ENCODE measurements at places on chromosomes 5 and 9.

GRCh38 chr5:102720969-102721368 is 34.1 kb upstream of the PAM start:
- no peak for DNase-seq

DNA sequence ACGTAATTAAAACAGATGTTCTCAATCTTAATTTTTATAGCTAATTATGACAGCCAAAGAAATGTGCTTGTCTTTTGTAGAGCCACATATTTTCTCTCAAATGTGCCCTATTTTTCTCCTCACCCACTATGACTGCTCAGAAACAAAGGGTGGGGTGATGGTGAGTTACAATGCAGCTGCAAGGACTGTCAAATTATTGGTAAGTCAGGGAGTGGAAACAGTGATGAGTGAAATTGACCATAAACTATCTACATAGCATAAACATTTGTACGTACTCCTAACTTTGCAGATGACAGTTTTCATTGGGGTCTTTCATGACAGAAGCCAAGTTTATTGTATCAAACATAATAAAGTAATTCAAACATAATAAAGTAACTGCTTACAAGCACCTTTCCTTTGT is 215.9 kb downstream of the MCTP1 start:
- DNase-seq: no peak

DNA sequence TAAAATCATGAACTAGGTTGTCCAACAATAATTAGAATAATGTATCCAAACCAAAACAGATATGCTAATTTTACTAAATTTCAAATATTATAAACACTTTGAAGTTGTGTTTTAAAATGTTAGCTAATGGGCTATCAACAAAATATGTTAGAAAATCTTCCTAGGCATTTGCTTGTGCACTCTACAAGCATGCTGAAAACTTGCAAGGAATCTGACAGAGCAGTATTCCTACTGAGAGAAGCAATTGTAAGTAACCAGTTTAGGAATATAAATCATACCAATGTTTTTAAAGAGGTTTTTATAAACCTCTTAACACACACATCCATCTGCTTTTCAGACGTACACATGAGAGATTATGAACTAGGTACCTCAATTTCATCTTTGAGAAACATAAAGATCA is 228.4 kb upstream of the TBCA start:
- no peak for DNase-seq

DNA sequence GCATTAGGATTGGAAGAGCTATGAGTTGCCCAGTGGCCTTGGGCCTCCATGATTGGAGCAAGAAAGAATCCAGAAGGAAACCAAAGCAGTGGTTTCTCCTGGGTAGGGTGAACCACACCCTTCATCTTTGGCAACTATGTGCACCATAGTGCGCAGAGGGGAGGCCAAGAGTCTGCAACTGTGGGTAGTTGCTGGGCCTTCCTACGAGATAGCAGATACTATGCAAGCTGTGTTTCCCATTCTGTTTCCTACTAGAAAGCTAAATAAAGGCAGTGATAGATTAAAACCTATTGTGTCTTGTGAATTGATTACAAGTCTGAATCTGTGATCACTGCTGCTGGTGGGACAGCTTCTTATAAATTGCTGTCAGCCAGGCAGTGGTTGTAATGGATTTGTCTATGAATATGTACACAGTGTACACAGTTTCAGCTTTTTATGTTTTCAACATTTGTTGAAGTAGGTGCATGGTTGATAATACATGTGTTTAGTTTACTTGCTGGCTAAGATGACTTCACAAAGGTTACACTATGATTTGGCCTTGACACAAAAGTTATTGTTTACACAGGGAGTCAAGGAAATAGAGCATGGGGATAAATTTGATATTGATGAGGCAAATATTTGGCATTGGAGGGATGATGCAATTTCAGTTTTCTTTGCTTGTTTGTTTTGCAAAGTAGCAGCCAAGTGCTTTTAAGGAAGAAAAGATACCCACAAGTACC is 23.7 kb upstream of the PDE8B start:
- no peak for DNase-seq

- no peak for DNase-seq
Measured at GRCh38 chr5:152246401-152246800, 158.7 kb downstream of the NMUR2 start.

DNA sequence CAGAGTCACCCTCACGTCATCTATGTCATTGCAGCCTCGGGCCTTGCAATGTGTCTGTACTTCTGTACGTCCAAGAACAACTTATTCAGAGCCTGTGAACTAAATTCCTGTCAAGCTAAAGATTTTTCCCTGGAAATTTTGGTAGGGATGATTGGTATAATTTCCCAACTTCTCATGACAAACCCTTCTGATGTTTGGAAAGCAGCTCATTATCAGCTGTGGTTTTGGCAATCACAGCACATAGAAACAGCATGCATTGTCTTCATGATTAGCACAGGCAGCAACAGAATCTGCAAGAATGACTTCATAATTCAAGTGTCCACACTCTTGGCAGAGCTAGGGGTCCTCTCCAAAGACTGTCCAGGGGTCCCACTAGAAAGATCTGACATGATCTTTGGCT is 49.5 kb downstream of the APBA1 start:
- DNase-seq: no peak

DNA sequence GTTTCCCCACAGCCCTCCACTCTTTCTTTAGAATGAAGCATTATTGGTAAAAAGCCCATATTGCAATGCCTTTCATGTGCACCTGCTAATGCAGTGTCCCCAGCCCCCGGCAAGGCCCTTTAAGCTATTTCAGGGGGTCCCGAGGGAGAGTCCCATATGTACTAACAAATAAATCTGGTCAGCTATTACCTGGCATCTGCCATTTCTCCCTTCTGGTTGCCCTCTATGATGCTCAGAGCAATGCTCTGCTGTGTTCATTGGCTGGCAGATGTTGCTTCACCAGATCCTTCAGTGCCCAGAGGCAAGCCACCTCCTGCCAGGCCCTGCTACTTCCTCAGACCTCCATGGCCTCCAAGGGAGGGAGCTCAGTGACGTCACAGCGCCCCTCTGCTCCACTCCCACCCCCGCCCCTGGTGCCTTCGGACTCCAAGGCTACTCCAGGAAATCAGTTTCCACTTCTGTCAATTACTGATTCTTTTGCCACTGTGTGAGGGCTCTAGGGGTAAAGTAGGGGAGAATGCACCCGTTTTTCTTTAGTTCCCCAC is 201.1 kb upstream of the GLRA1 start:
- no peak for DNase-seq

GRCh38 chr9:135779571-135779970 is 77.6 kb downstream of the KCNT1 start:
- DNase-seq: no peak

- DNase-seq: no peak
Measured at GRCh38 chr5:152462021-152462721, 57.1 kb upstream of the NMUR2 start.

DNA sequence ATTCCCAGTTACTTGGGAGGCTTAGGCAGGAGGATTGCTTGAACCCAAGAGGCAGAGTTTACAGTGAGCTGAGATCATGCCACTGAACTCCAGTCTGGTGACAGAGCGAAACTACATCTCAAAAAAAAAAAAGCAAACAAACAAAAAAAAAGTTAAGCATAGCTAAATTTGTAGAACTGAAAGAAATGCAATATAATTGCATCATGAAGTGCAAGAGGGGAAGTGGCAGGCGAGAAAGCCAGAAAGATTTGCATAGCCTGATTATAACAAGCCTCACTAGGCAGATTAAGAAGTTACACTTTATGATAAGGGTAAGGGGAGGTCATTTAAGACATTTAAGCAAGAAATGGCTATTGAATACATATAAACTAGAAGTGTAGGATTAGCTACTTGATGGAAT is 187.1 kb downstream of the EDIL3 start:
- no peak for DNase-seq

DNA sequence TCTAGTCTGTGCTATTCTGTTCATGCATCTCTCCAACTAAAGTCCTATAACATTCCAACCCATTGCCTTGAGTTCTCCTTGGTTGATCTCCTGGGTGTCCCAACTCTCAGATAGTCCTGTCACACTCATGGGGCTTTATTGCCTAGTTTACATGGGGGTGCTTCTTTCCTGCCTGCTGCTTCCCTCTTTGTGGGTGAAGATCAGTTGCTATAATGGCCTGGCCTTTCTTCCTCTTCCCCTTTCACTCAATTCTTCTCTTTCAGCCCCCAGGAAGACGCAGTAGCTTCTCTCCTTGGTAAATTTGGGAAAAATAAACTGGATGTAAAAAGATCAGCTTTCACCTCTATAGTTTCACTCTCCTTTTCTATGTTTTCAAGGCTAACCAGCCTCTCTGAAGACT is 66.5 kb downstream of the PTCD2 start:
- DNase-seq: no peak

DNA sequence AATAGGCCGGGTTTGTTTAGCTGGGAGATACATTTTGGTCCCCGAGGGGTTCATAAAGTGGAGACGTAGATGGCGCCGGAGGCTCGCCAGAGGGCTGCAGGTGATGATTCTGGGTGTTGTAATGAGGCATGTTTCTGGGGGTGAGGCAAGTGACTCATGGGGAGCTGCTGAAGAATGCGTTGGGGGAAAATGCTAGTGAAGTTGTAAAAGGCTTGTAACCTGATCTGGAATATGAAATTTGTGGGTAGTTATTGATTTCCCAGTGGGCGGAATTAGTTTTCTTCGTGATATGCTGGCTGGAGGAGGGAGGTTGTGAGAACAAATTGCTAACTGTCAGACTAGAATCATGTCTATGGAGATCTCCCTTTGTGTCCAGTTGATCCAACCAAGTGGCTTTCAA is 158.3 kb downstream of the DOCK2 start:
- DNase-seq: no peak

- no peak for DNase-seq
Measured at GRCh38 chr5:159202151-159202550, 7.2 kb downstream of the RNF145 start.

DNA sequence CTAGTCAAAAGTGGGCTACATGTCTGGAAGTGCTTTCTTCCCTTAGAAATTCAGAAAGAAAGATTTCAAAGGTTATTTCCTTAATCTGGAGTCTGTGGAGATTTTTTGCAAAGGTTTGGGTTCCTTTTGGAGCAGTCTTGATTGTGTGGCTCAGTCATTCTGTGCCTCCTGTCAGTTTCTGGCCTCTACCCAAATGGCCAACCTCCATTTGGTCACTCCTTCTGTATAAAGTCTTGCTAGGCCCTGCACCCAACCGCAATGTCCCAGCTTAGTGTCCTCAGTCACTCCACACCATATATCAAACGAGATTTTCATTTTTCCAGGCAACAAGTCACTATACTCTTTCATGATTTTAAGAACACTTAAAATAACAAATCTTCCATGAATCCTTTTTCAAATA is 199.6 kb downstream of the NTRK2 start:
- no peak for DNase-seq

DNA sequence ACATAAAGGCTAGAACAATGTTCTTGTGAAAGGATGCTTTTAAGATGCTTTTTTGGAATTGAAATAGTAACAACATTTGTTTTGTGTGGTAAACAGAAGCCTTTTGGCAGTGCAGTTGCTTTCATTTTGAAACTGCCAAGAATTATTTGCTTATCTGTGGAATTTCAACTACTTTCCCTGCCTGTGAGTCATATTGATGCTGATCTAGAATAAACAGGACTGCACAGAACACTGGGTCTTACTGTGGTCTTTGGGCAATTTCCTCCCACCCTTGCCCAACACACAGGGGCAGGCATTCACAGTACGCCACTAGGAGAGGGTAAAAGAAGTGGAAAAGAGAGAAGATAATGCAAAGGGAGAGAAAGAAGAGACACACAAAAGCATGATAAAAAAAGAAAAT is 483.7 kb downstream of the ELAVL2 start:
- DNase-seq: no peak

DNA sequence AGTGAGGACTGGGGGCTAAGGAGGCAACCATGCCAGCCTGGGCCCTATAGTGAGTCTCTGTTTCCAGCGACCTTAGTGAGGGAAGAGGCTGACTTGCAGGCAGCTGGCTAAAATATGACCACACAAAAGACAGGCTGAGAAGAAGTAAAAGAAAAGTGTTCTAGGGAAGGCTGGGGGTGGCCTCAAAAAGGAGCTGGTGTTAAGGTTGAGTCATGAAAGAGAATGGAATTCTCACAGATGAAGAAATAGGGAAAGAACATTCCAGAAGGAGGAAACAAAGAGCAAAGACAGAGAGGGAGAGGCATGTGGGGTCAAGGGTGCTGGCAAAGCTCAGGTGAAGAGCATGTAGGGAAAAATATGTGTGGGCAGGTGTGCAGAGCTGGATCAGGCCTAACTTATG is 302.7 kb upstream of the RFX3 start:
- DNase-seq: no peak

DNA sequence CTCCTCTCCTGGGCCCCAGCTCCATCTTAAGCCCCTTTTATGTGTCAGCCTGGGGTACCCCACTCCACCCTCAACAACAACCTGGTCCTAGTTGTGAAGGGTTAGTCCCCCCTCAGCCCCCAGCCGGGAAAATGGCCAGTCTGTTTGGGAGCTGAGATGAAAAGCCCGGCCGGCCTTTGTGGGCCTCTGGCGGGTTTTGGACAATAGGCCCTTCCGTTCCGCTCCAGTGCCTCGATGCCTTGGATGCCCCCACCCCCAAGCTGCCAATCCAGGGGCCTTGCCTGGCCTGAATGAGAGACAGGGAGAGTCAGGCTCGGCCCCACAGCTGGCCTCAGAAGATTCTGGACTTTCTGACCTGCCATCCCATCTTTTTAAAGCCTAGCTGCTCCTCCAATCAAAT is 9.2 kb downstream of the CNTFR start:
- DNase-seq: no peak

- DNase-seq: no peak
Measured at GRCh38 chr5:10439692-10440091, 2.0 kb upstream of the ROPN1L start.

GRCh38 chr5:2270467-2270866 is 387.7 kb upstream of the IRX4 start:
- DNase-seq: no peak

DNA sequence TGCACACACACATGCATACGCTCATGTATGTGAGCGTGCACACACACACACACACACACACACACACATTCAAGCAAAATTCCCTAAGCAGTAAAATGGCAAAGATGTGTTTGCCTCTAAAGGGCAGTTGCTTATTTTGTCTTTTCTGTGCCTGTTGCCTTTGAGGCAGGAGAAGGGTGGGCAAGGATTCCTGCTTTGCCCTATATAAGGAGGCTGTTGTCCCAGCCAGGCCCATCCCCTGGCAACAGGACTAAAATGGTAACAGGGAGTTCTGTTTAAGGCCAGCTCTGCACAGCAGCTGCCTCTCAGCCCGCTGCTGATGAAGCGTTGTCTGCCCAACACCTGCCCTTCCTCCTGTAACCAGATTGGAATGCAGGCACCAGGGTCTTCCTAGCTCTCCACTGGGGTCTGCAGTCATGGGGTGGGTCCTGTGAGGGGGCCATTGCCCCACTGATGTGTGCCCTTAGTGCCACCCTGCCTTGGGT is 64.4 kb downstream of the PPARGC1B start:
- DNase-seq: no peak

- DNase-seq: no peak
Measured at GRCh38 chr5:123203105-123203800, 114.2 kb downstream of the PRDM6 start.

DNA sequence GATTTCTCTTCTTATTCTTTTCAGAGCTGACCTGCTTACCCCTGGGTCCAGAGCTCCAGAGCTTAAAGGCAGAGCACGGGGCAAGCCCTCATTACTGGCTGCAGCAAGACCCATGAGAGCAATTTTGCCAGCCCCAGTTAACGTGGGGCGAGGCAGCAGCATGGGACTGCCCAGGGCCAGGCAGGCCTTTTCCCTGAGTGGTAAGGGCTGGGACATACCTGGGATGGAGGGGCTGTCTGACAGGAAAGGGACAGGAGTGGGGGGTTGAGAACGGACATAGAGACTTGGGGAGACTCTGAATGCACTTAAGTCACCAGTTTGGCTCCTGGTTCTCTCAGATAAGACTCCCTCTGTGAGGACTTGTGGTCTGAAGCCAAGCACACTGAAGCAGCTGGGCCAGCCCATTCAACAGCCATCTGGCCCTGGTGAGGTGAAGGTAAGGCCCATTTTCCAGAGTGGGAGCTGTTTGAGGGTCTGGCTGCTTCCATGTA is 26.2 kb downstream of the HMGXB3 start:
- DNase-seq: no peak
